ENCODE measurements at places on chromosomes 11 and 22.

DNA sequence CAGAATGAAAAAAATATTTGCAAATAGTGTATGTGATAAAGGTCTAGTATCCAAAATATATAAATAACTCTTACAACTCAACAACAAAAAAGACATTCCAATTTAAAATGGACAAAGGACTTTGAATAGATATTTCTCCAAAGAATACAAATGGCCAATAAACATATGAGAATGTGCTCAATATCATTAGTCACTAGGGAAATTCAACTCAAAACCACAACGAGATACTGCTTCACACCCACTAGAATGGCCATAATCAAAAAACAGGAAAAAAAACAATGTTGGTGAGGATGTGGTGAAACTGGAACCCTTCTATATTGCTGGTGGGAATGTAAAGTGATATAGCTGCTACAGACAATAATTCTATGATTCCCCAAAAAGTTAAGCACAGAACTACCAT is 38.6 kb upstream of the RPS13 start:
- DNase-seq = no peak

GRCh38 chr11:46895821-46896220 is 22.5 kb downstream of the LRP4 start:
- DNase-seq = no peak

GRCh38 chr11:61149624-61150615 is 11.3 kb downstream of the VPS37C start:
- no peak for DNase-seq

- DNase-seq = no peak
Observed at GRCh38 chr11:59719556-59719955, 5.9 kb upstream of the OR10V1 start.

DNA sequence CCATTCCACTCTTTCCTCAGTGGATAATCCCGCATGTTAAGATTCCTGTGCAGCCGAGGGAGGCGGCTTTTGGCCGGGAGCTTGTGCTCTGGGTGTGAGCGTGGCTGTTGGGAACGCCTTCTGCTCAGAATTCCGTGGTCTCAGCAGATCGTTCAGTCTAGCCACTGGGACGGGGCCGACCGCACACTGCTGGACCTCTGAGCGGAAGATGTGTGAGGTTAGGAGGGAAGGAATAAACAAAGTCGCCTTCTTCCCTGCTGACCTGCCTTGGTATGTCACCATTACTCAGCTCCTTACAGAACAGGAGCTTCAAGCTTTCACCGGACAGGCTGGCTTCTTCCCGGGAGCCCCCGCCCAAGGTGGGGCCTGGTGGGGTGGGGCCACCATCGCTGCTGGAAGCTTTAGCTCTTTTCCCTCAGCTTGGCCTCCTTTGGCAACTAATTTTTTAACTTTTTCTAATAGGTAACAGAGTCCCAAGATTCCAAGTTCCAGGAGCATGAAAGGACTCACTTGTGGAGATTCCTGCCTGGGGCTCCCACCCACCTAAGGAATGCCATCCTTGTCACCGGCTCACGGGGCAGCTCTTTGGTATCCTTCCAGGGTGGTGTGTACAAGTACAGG is 22.5 kb upstream of the SEPTIN5 start:
- no peak for DNase-seq

DNA sequence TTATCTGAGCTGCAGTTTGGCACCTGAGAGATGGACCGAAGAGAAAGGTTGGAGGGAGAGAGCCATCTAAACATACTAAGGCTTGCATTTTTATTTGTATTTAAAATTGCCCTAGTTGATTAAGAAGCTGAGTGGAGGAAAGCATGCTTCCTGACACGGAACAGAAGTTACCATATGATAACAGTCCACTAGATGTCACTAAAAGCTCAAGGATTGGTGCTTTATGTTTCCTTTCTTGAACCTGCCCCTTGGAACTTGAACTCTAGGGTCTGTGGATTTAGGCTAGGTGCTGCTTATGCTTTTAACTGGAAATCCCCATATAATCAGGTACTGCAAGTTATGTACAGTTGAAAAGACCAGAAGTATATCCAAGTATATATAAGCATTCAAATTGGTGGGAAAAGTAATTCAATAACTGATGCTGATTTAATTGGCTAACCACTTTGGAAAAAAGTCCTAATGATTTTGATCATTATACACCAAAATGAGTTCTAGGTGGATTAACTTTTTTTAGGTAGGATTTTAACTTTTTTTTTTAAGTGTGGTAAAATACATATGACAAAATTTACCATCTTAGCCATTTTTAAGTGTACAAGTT is 9.5 kb downstream of the RBMXL2 start:
- DNase-seq = no peak

DNA sequence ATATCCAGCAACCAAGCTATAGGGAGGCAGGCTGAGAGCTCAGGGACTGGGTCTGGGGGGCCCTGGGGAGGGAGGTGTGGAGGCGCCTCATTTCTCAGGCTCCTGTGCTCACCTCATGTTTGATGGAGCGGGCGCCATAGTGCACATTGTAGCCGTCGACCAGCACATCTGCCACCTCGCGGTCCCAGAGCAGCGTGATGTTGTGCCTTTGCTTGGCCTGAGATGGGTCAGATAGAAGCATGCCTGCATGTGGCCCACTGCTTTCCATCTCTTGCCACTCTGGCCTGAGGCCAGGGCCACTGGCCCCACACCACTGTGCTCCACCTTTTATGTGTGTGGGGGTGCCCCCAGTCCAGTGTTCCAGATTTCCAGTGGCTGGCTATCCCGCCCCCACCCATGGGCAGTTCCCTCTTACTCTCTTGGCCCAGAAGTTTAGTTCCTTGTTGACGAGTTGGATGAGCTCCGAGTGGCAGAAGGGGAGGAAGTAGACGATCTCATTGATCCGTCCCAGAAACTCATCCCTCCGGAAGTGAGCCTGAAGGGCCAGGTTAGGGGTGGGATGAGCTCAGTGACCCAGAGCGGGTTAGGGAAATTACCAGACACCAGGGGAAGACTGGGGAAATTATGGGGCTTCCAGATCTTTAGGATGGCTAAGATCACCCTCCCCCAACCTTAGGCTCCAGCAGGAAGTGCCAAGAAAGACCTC is 50.1 kb upstream of the PHOX2A start:
- DNase-seq = no peak

DNA sequence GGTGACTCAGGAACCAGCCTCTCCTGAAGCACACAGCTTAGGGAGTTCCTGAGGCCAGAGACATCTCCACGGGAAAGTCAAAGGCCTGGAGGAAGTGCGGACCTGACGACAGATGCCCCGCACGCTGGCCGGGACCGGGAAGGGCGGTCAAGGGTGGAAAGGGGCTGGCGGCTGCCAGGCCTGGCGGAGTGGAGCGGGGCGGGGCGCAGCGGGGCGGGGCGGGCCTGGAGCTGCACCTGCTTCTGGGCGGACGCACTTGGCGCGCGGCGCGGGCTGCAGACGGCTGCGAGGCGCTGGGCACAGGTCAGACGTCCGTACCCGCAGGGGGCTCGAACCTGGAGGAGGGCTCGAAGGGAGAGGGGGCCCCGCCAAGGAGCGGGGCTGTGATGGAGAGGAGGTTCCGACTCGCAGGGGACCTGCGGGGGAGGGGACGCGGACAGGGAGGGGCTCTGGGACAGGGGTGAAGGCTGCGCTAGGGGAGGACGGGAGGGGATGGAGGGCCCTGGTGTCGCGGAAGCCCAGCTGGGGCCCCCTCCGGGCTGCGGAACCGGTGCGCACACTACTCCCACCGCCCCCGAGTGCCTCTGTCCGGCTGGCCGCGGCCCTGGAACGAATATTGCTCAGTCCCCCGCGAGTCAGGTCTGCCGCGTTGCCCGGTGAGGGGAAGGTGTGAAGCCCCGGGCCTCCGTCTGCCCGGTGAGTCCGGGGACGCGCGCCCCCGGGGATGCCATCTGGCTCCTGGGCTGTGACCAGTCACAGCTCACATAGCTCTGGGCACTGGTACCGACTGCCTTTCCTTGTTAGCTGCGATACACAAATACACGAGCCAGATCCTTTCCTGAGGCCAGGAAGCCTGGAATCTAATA is at the start of gene TMEM45B:
TSS of gene TMEM45B (plus strand) at position 253 of the 866 bp plus-strand sequence. CDS start 36,635 bp downstream, outside the sequence.
- DNase-seq = no peak

GRCh38 chr11:112425121-112425520 is 164.5 kb upstream of the PLET1 start:
- no peak for DNase-seq

DNA sequence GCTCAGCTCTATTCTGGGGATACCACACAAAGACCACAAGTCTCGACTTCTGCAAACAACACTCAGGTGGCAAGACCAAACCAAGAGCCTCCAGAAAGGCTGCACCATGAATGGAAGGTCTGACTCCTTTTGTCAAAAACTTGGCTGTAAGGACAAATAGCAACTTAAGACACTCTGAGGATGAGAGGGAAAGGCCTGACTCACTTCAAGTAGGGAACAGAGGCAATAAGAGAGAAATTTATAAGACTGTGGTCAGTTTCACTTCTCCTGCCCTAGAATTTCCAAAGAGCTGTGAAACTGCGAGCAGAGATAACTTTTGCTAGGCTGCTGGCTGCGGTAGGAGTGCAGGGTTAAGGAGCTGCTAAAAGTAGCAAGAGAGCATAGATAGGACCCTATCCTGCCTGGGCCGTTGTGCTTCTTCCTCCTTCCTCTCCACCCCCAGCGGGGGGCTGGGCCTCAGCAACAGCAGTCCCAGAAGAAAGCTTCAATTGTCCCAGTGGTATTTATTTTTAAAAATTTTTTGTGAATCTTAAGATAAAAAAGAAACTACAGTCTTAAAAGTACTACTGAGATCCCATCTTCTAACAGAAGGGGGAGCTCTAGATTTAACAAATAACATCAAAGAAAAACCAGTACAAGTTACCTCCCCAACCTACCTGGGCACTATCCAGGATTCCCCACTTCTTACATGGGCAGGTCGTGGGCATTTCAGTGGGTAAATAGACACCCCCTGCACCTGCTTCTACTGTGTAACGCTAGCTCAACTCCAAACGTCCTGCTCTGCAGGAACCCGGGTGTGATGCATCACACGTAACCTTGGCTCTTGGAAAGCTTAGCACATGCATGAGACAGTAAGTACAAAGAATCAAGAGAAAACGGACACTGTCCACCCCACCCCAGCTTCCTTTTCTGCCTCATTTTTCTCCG is 66.4 kb downstream of the SGSM3 start:
- DNase-seq = peak; percentile 21

GRCh38 chr22:21665047-21665851 is 563 bp upstream of the PPIL2 start:
- no peak for DNase-seq

- DNase-seq = peak; percentile 65
Observed at GRCh38 chr22:31893460-31893859, 50.9 kb upstream of the YWHAH start.

- DNase-seq = no peak
Observed at GRCh38 chr22:39268645-39269044, 23.9 kb upstream of the PDGFB start.

GRCh38 chr11:3139481-3140290 is 25.4 kb downstream of the OSBPL5 start:
- DNase-seq = no peak

DNA sequence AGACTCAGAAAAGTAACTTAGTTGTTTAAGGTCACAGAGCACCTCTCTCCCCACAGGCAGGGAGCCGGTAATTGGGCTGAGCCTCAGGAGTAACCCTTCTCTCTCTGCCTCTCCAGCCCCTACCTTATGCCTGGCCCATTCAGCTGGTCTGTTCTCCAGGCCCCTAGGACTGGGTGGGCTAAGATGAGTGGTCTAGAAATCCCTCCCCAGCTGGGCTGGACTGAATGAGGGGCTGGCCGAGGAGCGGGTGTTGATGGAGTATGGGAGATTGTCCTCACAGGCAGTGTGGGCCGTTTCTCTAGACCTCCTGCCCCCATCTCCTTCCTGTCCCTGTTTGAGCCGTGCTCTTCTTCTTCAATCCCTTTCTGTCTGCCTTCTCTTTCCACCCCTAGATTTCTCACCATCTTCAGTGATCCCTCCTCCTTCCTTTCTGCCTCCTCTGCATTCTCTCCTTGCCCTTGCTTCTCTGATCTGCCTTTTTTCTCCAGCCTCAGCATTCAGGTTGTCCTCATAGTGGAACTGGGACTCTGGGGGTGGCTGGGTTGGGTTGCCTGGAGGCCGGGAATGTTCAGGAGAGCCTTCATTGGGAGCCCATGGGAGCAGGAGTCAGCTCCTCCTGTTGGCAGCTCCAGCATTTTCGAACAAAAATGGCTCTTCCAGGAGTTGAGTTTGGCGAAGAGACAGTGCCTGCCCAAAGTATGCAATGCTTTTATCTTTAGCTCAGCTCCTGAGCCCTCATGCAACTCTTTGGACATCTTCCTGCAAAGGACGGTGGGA is 7.6 kb downstream of the ST3GAL4 start:
- DNase-seq = no peak

DNA sequence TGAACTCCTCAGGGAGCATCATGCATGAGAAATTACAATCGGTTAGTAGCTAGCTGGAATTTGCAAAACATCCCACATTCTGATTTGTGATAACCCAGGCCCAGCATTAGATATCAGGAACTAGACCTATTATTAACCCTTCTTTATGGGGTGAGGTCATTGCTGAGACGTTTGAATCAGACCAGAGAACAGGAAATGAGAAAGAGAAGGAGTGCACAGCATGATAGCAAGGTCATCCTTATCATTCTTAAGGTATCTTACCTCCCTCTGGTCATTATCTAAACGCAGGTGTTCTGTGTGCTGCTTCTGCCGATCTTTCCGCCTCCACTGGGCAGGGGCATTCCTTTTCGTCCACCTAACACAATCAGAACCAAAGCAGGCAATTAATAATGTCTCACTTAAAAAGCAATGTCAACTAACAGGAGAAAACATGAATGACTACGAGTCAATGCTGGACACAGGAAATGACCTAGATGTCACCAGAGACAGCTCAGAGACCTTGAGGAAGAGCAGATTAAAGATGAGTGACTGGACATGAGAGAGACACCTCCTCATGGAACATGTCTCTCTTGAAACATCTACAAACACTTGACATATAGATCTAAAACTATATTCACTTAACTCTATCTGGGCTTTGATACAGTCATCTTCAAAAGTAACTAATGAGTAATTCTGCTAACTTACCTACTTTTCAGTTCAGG is 78.3 kb upstream of the SCUBE2 start:
- DNase-seq = no peak

DNA sequence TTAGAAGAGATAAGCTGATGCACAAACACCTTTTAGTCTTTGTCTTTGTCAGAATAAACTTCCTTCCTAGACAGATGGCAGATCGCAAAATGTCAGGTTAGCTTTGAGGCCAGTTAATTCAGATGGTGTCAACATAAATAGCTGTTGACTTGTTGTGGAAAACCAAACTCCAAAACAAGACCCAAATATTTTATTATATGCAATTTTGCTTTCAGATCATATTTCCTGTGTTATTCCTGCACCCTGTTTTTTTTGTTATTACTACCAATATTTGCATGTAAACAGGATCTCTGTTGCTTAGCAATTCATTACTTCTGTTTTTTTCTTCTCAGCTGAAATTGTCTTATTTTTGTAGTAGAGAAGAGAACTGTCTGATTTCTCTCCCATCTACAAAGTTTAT is 316.0 kb downstream of the ETS1 start:
- no peak for DNase-seq

- no peak for DNase-seq
Observed at GRCh38 chr11:62433141-62433903, 14.5 kb downstream of the SCGB1A1 start.
